ENCODE measurements at places on chromosomes 2 and 18.

DNA sequence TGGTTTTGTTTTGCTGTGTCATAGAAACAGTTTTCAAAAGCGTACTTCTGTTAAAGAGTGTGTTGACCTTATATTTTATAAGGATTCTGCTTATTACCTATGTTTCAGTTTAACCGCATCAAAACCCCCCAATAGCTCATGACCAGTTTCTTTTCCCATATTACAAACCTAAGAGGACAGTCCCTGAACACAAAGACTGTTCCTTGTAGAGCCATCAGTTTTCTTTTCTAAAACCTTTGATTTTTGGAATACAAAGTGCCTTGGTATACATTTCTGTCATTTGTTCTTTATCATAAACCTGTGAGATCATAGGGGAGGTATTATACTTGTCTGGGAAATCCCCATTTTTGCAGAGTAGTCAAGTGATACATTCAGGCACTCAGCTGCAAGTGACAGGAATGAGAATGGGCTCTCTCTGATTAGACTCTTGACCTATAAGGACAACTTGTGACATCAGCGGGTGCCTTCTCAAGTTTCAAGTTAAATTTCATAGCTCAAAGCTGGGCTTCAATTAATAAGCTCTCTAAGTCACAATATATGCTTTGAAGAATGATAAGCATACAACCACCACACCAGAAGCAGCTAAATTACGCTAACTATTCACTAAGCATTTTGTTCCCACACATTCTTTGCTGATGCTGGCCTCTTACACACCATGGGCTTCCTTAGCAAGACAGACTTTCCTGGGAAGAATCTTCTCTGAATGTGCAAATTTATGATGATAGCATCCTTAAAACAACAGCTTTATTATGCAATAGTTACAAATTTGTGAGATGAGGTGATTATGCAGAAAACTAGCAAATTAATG lies 97.5 kb upstream of the CD302 start:
- DNase-seq: peak; percentile 33

DNA sequence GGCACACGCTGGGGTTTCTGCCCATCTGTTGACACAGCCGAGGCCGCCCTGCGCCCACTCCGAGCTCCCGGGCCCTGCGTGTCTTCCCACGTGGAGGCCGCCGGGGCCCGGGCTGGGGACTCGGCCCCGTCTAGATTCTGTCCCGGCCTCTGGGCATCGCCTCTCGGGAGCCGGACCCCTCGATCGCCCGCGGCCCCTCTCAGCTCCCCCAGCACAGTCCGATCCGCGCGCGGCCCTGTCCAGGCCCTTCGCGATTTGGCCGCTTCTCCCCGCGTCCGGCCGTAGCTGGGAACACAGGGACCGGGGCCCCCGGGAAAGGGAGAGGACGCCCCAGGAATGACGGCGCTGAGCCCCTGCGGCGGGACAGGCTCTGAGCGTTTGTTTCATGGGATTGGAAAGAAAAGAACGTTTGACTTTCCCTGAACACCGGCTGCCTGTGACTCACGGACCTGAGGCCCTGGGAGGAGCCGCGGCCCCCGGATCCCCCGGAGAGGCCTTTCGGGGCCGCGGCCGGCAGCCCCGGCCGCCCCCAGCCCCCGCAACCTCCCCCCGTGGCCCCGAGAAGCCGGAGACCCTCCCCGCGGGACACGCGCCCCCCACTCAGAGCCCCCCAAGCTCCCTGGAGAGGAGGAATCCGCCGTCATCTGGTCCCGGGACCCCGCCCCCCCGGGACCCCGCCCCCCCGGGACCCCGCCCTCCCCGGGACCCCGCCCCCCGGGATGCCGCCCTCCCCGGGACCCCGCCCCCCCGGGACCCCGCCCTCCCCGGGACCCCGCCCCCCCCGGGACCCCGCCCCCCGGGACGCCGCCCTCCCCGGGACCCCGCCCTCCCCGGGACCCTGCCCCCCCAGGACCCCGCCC lies 62.7 kb upstream of the CTDP1 start:
- DNase-seq: no peak

DNA sequence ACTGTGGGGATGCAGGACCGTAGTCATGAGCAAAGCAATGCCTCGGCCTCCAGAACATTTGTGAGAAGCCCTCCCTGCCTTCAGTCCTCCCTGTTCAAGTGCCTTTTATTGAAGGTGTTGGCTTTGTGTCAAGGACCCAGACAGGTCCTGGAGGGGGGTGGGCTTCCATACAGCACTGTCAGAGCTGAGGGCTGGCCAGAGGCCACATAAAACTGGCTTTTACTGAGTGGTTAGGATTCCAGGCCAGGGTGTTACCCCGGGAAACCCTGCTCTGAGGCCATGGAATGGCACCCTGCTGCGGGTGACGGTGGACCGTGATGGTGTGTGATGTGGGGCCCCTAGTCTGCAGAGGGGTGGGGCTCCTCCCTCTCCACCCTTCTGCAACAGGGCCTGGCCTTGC lies 41.6 kb downstream of the TOGARAM2 start:
- DNase-seq: no peak

GRCh38 chr18:58241877-58242276 lies 197.9 kb downstream of the NEDD4L start:
- DNase-seq: no peak

- no peak for DNase-seq
These were observed 149.2 kb upstream of the TWIST2 start for GRCh38 chr2:238698451-238699306.

DNA sequence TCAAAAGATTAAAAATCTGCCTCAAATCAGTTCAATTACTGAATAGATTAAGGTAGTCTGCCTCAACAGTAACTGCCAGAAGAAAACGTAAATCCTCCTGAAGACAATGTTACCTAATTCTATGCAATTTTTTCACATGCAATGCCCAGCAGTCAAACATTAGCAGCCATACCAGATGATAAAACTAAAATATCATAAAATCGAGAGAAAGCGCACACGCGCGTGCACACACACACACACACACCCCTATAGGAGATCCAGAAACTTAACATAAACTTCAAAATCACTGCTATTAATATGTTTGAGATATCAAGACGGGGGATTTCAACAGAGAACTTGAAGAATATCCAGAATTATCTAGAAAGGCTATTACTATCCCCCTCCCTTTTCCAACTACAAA lies 32.9 kb downstream of the ROCK2 start:
- no peak for DNase-seq

DNA sequence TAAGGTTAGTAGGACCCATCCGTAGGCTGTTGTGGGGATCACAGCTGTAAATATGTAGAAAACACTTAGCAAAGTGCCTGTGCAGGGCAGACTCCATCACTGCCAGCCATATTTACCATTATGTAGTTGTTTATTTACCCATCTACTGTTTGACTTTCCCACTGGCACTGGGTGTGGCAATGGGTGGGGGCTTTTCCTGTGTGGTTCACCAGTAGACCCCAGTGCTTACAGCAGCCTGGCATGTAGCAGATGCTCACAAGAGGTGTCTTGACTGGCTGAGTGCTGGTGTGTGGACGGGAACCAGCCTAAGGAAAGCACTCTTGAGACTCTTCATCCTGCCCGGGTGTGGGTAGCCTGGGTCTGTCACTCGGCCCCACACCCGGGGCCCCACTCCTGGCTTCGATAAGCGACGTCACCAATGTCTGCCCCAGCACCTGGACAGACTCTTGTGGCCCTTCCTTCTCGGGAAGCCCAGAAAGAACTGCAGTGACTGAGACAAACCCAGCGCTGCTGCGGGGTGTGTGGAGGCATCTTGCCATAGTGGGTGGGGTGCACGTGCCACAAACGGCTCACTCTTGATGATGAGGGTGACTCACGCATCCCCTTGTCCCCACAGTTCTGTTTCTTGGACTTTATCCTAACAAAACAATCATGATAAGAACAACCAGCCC lies 78.3 kb downstream of the HDAC4 start:
- DNase-seq: no peak

All from thyroid gland (tissue), 4 donors.